CD4-positive, alpha-beta T cell treated with Interleukin-15 for 4 hours (primary cell): ENCODE measurements at places on chromosomes 4 and X.

GRCh38 chr4:48194971-48195370 lies 60.9 kb upstream of the TXK start:
- DNase-seq = no peak

- no peak for DNase-seq
These were observed 550.7 kb downstream of the ADGRL3 start for GRCh38 chr4:61750810-61751209.

- DNase-seq = no peak
These were observed 87.8 kb downstream of the STARD8 start for GRCh38 chrX:68735266-68735665.

GRCh38 chrX:13646154-13646549 lies 6.8 kb upstream of the TCEANC start:
- peak; percentile 34 for DNase-seq

GRCh38 chrX:18461431-18461830 lies 36.0 kb downstream of the CDKL5 start:
- no peak for DNase-seq

DNA sequence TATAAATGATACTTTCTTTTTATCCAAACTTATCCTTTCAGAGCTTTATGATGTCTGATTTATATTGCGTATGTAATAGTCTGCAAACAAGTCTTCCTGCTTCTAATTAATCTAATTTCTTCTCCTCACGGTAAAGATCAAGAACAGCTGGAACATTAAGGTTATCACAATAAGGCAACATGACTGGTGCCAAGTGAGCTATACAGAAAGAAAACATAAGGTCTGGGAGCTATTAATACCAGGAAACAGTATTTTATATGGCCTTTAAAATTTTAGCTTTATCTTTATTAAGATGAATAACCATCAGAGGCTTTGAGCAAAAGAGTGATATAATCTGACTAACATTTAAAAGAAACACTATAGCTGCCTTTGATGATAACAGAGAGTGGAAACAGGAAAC lies 28.7 kb upstream of the CABS1 start:
- DNase-seq = no peak

GRCh38 chr4:141352909-141353525 lies 132.3 kb downstream of the ZNF330 start:
- no peak for DNase-seq

DNA sequence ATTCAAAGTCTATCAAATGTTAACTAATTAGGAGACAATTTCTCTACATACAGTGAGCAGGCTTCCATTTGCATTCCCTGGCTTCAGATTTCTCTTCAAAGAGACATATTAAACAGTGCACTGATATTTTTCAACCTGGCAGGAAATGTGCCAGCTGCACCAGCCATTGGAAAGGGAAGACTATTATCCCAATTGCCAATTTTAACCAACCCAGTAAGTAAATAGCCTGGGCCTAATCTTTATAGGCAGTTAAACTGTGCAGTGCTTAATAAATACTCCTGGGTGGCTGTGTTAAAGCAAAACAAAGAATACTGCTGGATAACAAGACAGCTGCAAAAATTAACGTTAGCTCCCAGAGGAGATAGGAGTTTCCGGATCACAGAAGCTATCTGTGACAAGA lies 111.9 kb upstream of the GALNT7 start:
- DNase-seq = no peak

DNA sequence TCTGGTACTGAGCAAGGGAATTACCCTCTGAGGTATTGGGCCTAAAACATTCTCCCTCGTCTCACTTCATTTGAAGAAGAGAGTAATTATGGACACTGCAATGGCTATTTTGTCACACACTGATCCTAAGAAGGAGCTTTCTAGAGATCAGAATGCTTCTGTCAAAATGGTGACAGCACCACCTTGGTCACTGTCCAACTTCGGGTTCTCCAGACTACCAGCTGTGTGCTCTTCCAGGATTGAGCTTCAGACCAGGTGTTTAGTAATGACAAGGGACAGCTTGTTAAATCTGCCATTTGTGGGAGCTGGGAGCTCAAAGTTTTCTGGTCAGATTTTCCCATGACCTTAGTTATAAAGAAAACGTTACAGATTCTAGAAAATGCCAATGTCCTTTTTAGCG lies 105.4 kb downstream of the POLA1 start:
- DNase-seq = no peak

- DNase-seq = no peak
These were observed 981.9 kb upstream of the TENM3 start for GRCh38 chr4:181261279-181261678.

DNA sequence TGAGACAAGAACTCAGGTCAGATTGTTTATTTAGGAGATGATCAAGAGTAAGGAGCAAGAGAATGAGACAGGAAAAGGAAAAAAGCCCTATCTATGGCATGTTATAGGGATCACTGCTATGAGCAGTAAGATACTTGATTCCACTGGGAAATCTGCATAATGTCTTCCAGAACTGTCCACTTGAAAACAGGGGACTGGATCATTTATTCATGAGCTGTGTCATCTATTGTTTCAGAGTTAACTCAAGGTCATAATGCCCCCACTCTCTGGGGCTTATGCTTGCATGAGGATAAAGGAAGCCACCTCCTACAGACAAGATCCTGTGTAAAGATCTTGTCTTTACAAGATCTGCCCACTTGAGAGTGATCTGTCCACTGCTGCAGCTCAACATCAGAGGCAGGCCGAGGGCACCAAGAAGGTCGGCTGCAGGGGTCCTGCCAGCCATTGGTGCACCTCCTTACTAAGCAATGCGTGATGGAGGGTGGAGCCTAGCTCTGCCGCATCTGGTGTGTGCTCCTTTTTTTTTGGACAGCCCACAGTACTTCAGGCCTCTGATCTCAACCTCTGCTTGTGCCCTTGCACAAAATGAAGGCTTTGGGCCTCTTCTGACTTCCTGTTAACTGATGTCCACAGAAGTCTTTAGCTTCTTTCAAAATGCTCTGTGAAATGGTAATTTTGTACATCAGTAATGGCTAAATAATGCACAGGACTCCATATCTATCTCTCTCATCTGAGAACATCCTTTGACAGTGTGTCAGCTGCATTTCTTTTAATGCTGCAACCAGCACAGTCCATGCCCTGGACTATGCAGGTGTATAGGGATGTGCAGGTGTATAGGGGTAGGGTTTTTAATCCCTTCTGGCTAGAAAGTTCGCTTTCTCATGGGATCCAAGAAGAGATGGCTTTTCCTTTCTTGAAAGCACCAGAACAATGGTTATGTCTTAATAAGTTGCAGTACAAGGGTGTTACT lies 95.9 kb upstream of the TRPC3 start:
- DNase-seq = no peak

GRCh38 chr4:126526335-126526734 lies 1106.4 kb upstream of the INTU start:
- DNase-seq = no peak

GRCh38 chrX:150502979-150503897 lies 65.2 kb upstream of the MTM1 start:
- DNase-seq = no peak

DNA sequence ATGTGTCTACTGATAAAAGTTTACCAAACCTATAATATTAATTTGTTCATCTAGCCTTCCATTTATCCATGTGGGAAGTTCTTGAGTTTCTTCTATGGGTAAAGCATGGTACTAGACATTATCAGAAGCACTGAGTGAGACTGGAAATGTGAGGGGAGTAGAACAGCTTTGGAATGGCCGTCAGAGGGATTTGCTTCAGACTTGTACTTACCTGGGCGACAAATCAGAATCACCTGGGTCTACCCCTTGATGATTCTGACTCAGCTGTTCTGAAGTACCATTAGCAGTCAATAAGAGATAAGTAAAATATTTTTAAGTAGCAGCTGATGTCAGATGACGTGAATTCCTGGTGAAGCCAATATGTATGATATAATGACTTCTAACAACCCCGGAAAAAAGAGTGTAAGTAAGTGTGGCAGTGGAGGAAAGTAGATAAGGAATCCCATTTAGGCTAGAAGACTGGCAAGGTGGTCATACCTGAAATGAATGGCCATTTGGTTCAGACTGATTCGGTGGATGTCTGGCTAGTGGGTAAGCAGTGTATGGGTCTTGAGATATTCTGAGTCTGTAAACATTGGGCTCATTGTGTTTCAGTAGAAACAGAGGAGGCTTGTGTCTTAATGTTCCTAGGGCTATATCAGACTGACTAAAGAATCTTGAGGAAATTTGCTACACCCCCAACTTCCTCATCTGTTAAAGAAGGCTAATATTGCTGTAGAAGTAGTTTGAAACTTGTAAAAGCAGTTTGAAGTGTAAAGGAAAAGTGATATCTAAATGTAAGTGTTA lies 409.2 kb downstream of the NKX6-1 start:
- no peak for DNase-seq

DNA sequence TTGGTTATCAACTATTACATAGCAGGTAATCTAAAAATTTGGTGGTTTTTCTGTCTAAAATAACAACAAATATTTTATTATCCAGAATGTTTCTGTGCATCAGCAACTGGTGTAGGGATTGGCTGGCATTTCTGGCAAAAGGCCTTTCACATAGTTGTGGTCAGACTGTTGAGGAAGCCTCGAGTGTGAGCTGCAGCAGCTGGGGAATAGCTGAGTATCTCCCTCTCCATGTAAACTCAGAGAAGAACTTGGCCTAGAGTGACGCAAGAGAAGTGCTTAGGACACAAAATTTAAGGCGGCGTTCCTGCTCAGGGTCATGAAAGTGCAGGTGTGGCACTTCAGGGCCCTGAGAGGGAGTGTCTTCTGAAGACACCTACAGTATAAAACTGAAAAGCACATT lies 558.9 kb downstream of the SPOCK3 start:
- DNase-seq = no peak

GRCh38 chrX:119228512-119229252 lies 7.4 kb upstream of the PGRMC1 start:
- no peak for DNase-seq

DNA sequence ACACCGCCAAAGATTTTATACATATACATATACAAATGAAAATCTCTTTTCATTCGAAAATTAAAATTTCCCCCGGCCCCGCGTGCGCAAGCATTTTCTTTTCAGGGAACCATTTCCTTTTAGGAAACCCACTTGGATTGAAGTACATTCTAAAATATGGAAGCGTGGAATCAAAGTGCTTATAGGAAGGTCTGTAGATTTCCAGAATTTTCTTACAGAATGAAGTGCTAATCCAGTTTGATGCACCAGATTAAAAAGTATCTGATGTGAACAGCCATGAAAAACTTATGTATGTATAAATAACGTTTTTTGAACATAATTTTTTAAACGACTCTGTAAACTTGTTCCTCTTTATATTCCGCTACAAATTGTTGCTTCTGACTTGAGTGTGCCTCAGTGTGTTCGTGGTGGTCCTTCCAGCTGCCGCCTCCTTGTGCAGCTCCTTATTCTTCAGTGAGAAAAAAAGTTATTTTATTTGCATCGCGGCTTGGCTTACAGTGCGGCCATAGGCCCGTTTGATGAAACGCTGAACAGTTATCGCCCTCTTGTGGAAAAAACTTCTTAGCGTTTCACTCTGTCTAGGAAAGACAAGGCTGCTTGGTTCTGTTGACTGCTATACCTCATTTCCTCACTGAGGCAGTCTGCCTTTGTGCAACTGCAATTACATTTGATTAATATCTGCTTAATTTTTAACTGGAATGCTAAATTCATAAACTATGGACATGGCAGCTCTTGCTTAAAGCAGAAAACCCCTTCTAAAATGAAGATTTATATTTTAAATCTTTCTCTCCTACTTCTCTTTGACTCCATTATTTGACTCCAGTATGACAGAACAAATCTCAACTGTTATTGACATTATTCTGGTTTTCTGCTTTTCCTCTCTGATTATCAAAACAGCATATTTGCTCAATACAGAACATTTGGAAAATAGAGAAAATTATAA lies 4.7 kb upstream of the NKX6-1 start:
- DNase-seq = peak; percentile 3
